Frontal cortex (tissue), 4 donors: ENCODE measurements at places on chromosomes 5 and 9.

DNA sequence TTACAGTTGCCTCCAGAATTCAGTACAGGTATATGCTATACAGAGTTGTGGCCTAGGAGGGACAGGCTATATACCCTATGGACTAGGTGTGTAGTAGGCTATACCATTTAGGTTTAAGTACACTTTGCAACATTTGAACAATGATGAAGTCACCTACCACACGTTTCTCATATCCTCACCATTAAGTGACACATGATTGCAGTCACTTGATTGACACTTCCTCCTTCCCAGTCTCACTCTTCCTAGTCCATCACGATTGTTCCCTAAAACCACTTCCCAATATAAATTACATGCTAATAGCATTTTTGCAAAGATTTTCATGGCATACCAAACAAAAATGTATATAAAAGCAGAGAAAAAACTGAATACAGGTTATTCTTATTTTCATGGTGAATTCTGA lies 312.2 kb downstream of the EPB41L4A start:
- no peak for DNase-seq

GRCh38 chr9:120579139-120580050 lies 572 bp downstream of the CDK5RAP2 start:
- no peak for DNase-seq

DNA sequence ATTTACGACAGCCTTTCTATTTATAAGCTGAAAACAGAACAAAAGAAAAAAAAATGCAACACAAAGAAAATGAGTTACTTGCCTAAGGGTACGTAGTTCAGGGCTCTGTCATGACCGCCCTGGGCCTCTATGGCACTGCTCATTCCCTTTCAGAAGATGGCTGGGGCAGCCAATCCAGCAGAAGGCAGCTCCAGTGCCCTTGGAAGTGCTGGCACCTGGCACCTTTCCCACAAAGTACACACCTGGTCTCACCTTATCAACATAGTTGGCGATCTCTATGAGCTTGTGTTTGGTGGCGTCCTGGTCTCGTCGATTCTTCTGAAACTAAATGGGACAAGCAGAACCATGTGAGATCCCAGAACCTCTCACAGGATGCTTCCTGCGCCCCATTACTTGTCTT lies 53.2 kb downstream of the NIPAL4 start:
- DNase-seq, result no peak

GRCh38 chr9:105064248-105065097 lies 136.5 kb upstream of the ABCA1 start:
- DNase-seq, result peak; percentile 62
